ENCODE measurements at places on chromosomes 6 and 20.

GRCh38 chr20:50229156-50229607, 38.6 kb downstream of the CEBPB start:
- DNase-seq, result no peak

DNA sequence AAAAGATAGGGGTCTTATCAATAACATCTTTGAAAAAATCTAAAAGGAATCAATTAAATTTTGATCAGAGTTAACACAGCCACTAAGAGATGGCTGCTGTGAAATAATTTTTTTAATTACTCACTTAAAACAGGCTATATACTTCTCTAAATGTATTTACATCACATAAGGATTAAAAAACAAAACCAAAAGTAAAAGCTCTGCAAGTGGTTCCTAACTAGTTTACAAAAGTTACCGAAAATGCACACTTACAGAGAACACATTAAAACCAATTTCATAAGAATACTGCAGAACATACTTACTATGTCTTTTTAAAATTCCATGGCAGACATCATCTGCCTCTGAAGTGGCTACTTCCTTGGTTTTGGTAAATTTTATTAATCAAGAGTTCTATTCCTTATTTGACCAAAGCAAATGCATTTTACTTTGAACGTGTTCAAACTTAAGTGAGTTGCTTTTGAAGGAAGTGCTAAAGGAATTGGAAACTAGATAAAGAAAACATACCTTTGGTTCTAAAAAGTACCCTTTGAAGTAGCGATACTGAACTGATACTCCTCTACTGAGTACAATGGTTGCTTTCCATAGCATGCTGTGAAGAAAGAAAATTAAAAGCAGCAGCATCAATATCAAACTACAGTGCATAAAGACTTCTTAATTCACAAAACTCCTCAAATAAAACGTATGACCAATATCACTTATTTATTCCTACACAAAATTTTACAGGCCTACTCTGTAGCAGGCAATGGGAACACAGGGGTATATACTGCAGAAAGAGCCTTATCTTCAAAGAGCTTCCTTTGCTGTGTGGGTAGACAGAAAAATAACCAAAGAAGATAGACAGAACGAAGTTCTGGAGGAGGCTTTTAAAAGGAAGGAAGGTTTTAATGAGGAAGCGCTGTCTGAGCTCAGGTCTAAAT, 157.1 kb upstream of the SHLD1 start:
- DNase-seq, result no peak

DNA sequence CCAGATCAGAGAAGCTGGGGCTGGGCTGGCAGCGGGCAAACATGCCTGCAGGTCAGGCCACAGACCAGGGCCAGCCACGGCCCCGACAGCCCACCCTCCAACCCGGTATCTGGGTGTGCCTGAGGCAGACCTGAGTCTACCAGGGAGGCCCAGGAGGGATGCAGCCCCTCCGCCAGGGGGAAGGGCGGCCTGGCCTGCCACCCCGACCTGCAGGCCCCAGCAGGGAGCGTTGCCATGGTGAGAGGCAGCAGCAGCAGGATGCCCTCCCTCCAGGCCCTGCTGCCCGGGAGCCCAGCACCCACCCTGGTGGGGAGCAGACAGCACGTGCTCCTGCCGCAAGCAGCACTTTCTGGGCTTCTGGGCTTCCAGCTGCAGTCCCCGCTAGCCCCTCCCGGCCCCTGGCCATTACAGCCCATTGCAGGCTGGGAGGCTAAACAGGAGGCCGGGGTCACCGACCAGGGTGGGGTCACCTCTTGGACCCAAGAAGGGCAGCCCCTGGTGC, 3.8 kb upstream of the EEF1A2 start:
- DNase-seq, result no peak

- no peak for DNase-seq
These were observed 156.1 kb downstream of the DLL1 start for GRCh38 chr6:170134471-170135440.

GRCh38 chr6:42266538-42266937, 48.9 kb upstream of the MRPS10 start:
- no peak for DNase-seq

DNA sequence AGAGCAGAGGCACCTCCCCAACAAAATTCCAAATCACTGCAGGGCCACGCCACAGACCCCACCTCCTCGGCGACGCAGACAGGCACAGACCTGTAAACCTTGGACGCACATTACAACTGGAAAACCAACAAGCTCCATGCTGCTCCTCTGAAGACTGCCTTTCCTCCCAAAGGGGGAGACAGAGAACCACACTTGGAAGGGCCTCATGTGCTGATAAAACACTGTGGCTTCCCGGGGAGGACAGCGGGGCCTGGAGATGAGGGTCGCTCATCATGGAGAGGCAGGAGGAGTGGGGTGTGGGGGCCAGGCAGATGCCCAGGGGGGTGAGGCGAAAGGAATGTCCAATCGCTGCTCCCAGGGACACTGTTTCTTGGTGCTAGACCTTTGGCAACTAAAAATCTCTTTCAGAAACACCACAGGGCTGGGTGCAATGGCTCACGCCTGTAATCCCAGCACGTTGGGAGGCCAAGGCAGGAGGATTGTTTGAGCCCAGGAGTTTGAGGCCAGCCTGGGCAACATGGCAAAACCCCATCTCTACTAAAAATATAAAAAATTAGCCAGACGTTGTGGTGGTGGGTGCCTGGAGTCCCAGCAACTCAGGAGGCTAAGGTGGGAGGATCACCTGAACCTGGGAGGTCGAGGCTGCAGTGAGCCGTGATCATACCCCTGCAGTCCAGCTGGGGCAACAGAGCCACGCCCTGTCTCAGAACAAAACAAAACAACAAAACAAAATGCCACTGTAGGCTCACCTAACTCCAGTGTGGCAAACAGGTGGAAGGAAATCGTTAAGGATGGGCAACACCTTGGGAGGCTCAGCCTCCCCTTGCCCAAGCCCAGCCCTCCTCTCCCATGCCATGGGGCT, 53.8 kb downstream of the ABHD12 start:
- DNase-seq, result peak; percentile 3

- DNase-seq, result no peak
These were observed 23.8 kb downstream of the PHACTR2 start for GRCh38 chr6:143701349-143702234.

- DNase-seq, result no peak
These were observed 782 bp upstream of the PCMTD2 start for GRCh38 chr20:64254571-64255360.

GRCh38 chr20:63807654-63808053, 23.4 kb downstream of the ZBTB46 start:
- DNase-seq, result no peak

DNA sequence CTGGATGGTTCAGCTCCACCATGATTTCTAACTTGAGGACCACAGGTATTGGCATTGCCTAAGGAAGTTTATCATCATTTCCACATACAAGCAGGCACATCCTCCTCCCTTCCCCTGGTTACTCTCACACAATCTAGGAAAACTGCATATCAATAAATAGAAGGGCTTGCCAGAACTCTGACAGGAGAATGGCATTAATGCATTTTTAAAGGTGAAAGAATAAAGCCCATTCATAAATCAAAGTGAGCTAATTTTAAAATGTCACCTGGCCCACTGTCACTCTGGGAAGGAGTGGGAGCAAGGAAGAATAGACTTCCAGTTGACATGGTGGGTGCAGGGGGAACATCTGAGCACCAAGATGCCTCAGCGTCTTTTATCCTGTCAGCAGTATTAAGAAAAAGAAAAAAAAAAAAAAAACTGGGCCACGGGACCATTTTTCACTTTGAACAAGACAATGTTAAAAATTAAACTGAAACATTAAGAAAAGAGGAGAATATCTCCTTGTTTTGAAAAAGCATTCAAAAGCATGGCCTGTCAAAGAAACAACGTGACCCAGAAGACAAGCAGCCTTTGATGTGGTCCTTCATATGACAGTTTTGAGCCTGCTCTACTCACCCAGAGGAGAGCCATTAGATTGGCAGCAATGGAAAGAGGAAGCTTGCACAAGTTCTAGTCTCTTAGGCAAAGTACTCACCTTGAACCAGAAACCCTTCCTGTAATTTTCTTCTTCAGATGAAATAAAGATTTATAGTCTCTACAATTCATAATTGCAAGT, 39.3 kb upstream of the SMLR1 start:
- no peak for DNase-seq

GRCh38 chr6:39153766-39154397, 38.9 kb upstream of the SAYSD1 start:
- DNase-seq, result no peak

GRCh38 chr6:7163661-7164071, 55.9 kb downstream of the RREB1 start:
- DNase-seq, result no peak

DNA sequence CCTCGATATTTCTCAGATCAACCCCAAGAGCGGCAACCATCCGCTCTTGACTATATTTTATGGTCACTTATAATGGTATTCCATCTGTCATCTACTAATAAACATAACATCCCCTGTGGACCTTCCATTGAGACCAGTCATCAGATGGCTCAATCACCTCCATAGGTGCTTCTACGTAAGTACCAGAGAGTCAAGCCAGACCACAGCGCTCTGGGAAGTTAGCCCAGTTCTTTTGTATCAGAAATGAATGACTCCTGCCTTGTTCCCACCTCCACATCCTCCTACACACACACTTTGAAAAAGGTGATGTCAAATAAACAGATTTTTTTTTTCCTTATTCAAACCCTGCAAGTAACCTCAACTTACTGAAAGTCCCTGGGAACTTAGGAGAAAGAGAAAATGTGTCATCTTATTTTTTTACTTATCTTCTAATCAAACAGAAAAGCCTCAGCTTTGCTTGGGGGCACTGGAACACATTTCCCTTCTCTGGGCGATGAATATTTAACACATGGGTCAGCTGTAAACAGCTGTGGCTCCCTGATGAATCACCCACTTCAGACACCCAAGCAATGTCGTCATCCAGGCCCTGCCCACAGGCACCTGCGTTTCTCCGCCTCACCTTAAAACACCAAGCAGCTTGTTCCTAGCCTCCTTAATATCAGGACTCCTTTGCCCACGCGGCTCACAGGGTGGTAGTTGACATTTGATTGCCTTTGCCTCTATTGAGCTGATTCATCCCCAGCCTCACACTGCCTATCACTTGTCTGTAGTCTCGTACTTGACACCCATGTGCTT, 121.4 kb upstream of the LY86 start:
- peak; percentile 89 for DNase-seq

GRCh38 chr6:62652692-62653328, 366.8 kb upstream of the KHDRBS2 start:
- no peak for DNase-seq

DNA sequence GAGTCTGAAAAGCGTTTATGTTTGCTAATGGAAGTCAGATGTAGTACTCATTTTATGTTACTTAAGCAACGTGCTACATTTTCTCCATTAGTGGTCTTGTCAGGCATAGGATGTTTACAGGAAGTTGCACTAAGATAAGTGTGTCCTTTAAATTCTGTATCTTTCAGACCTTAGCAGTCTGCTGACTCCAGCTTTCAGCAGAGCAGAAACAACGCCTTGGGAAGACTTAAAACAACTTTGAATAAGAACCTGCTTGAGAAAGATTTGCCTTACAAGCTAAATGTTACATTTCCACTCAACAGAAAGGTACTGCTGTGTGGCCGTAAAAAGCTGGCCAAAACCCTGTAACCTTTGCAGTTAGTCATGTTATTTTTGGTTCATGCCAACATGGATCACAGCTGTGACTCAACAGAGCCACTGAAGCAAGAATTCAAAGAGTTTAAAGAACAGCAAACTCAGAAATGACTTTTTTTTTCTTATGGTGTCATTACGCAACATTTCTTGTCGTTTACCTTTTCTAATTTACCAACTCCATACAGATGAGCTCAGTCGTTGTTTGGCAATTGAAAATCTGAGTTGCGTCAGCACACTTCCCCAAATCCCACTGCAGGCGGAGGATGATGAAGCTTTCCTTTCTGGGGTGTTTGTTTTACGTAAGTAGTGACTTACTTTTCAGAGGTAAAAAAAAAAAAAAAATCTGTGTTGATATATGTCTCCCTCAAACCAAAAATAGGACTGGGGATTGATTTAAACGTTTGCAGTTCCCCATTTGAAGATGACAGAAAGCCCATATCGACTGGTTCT, 27.9 kb upstream of the BMP6 start:
- peak; percentile 86 for DNase-seq

DNA sequence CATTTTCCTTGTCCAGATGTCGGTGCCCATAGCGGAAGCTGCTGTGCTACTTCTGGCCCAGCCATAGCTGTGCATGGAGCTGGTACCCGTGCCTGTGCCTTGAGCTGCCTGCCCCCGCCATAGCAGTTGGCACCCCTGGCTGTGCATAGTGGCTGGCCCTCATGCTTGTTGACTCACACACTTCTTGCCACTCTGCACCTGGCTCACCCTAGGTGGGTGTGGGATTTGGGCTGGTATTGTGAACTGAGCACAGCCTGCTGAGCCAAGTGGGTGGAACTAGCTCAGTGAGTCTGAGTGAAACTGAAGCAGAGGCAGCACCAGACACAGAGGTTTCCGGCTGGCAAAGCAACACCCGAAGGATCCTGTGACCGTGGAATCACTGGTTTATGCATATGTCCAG, 689.5 kb upstream of the EYS start:
- DNase-seq, result no peak

GRCh38 chr6:148898376-148899014, 151.7 kb downstream of the UST start:
- no peak for DNase-seq

DNA sequence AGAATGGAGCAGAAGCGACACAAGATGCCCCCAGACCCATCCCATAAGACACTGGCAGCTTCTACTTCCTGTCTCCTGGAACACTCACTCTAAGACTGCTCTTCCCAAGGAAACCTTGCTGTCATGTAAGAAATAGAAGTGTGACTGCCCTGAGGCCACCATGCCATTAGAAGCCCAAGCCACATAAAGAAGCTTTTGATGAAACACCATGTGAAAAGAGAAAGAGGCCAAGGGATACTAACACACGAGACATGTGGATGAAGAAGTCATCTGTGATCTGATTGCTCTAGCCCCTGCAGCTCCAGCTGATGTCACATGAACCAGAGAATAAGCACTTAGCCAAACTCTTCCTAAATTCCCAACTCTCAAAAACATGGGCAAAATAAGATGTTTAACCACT, 117.9 kb upstream of the PCSK2 start:
- DNase-seq, result no peak

DNA sequence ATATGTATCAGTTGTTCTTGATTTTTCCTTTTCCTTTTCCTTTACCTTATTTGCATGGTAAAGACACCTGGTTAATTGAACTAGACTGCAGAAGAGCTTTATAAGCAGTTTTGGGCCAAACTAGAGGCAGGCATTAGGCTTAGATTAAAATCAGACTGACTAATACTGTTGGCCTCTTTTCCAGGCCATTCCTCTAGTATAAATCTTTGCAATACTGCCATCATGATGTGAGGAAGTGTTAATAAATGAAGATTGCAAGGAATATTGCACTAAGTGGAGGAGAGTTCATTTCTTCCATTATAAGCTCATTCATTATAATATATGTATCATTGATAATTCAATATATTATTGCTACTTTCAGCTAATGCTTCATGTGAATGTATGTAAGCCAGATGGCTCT, 163.8 kb downstream of the MMUT start:
- DNase-seq, result no peak

GRCh38 chr6:19569563-19569962, 267.6 kb upstream of the ID4 start:
- no peak for DNase-seq

- peak; percentile 2 for DNase-seq
These were observed 695.8 kb upstream of the MMS22L start for GRCh38 chr6:97978855-97979271.

GRCh38 chr6:11767458-11767857, 11.1 kb downstream of the ADTRP start:
- no peak for DNase-seq
